ENCODE measurements at places on chromosomes 5 and 9. TPM values are rescaled to one million over a fixed set of nuclear protein-coding genes. Genes with fewer than 3 reads are reported as not detected.

- no peak for DNase-seq
Observed at GRCh38 chr5:173014671-173015070, 31.1 kb downstream of the ATP6V0E1 start.

DNA sequence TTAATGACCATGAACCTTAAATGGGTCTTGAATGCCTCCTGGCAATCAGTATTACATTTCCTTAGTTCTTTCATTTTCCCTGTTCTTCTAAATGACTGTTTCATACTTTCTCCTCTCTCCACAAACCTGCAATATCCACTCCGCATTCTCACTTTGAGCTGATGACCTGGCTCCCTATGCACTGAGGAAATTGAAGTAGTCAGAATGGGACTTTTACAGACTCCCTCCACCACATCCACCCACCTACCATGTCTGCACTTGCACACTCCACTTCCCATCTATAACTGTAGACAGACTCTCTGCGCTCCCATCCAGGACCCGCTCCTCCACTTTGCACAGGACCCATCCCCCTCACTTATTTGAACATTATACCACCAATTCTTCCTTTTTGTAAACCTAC, 36.2 kb upstream of the GZMA start:
- no peak for DNase-seq

GRCh38 chr5:170626507-170627150, 122.8 kb downstream of the KCNIP1 start:
- DNase-seq, result peak; percentile 24

DNA sequence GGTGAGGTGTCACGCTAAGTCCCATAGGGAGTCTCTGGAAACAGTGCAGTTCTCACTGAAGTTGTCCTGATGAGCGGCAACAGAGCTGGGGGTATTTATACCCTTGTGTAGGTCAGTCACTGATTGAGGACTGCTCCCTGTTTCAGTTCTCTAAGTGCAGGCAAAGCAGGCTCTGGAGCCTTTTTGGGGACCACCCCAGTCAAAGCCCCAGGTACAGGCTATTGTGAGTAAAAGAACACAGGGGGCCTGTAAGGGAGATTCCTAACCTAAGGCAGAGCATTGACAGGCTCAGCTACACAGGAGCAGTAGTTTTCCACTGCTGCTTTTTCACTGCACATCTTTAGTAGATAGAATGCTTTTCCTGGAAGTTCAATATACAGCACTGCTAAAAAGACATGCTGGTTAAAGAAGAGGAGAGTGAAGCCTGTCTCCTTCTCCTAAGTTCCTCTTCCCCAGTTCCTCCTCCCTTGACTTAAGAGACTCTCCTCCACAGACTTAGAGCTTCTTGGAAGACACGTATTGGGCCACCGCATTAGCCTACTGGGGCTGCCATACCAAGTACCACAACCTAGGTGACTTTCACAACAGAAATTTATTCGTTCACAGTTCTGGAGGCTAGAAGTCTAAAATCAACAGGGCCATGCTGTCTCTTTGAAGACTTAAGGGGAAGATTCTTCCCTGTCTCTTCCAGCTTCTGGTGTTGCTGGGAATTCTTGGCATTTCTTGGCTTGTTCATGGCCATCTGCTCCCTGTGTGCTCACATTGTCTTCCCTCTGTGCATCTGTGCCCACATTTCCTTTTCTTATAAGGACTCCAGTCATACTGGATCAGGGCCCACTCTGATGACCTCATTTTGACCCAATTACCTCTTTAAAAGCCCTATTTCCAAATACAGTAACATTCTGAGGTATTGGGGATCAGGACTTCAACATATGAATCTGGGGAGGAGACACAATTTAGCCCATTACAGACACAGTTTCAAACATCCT, 221.0 kb downstream of the ESM1 start:
- DNase-seq, result no peak

DNA sequence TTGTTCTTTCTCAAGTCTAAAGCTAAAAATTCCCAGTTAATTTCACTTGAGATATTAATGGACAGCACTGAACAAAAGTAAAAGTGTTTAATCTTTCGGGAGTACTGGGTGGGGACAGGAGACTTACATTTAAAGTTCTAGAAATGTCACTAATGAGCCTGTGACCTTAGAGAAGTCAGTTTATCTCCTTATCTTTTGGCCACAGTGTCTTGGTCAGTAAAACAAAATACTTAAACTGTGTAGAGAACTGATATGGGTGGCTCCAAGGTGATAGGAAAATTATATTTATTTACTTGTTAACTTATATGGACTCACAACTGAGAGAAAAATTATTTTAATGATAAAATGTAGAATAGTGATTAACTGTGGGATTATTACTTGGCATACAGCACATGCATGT, 8.9 kb downstream of the IPO11 start:
- DNase-seq, result no peak

DNA sequence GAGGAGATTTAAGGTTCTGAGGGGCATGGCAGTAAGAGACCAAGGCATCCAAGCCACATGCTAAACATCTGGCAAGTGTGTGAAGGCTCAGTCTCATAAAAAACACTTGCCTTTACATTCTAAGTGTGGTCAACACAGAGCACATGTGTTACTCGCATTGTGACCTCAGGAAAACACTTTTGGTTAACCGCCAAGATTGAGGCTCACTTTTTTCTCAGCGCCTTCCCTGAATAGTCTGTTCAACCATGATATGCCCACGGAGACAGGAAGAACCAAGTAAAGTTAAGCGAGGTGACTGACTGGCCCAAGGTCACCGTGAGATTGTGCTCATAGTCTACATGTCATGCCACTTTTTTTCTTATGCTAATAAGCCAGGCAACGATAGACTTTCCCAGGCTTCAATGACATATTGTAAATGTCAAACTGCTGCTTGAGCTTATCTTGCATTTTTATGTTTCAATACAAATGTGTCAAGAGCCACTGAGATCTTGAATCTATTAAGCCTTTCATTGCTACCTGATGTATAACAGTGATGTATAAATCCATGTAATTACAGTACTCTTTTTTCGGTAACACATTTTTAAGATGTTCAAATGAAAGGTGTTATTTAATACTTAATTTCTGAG, 21.1 kb upstream of the IL9 start:
- no peak for DNase-seq

C8G gene
- not detected for total RNA-seq

HRCT1 gene
- total RNA-seq, result 9.1 TPM

ENG gene
- 25.7 TPM for total RNA-seq

SPATA31C1 gene
- not detected for total RNA-seq

Data from Peyer's patch (tissue), 4 donors.